ENCODE measurements at places on chromosomes 7 and 10.
A peak's percentile ranks its signal among the peaks of the same experiment; 100 is the strongest.

DNA sequence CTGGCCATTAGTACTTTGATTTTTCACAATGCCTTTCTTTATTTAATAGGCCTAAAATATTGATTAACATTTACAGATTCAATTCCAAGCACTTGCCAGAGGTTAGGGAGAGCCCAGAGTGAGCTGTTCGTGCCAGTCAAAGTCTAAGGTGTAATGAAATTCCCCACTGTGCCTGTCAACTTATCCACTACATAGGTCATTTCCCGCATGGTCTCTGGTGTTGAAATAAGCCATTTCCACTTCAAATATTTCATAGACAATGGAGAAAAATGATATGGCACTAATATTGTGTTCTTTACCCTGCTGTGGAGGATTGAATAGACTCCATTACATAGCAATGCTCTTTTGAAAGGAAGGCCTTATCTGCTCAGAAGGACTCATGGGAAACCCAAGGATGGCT lies 978.1 kb upstream of the CELF2 start:
- DNase-seq, result no peak

- DNase-seq, result peak; percentile 42
These were observed 14.3 kb downstream of the IL2RA start for GRCh38 chr10:6047847-6048246.

DNA sequence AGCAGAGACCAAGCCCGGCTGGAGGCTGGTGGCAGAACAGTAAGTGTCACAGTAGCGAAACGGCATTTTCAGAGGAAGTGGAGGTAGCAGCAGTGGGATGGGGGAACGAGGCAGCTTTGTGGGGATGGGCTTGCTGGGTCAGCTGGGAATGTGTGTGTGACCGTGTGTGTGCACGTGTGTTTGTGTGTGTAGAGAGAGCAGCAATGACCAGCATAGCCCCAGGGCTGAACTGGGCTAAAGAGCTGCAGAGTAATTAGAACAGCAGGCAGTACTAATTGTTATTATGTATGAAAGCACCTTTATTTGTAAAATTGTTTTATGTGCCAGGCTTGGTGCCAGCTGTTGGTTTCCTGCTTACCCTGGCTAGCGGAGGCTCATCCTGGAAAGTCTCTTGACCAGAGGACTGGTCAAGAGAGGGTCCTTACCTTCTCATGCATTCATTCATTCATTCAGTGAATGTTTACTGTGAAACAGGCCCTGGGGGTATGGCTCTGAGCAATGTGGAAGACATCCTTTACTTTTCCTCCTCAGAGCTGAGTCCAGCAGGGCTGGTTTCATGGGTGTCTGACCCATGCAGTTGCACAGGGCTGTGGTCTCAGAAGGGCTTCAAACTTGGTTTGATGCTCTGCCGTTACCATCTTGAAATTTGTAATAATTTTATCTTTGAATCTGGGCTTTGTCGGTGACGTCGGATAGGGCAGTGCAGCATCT lies 184.6 kb downstream of the SEC23IP start:
- no peak for DNase-seq

DNA sequence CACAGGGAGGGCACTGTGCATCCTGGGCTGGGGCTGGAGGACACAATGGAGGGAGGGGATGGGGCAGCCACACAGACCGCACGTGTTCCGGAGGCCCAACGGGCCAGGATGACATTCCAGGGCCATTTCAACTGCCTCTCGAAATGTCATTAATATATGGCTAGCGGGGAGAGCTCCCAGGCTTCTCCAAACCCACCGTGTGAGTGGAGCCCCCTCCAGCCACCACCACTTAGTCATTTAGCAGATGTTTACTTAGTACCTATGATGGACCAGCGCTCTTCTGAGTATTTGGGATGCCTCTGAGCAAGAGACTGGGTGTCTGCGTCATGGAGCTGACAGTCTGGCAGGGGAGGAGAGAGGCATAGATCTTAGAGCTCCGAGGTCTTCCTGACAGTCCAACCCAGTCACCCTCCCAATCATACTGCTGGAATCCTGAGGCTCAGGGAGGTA lies 107.3 kb downstream of the ZMIZ1 start:
- DNase-seq, result no peak

GRCh38 chr10:86062198-86062550 lies 304.4 kb downstream of the GRID1 start:
- DNase-seq, result no peak

Data from activated CD4-positive, alpha-beta T cell treated with anti-CD3 and anti-CD28 coated beads, Interleukin-2, amount 50 U/mL, for 48 hours (primary cell).